ENCODE measurements at places on chromosomes 5 and 9.

DNA sequence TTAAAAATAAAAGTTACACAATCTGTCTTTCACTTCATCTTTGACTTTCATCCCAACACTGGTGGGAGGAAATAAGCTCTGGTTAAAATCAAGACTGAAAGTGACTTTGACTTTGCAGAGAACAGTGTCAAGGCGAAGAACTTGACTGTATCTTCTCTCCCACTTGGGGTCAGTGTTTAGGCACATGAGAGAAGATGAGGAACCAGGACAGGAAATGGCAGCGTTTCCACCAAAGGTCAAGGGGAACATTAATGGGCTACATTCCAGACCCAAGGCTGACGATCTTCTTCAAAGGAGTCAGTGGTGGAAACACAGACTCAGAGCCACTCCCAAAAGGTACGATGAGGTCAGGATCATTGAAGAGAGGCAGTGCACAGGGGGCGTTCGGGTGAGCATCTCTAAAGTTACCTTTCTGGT is 409.5 kb downstream of the ARHGEF28 start:
- DNase-seq: no peak

DNA sequence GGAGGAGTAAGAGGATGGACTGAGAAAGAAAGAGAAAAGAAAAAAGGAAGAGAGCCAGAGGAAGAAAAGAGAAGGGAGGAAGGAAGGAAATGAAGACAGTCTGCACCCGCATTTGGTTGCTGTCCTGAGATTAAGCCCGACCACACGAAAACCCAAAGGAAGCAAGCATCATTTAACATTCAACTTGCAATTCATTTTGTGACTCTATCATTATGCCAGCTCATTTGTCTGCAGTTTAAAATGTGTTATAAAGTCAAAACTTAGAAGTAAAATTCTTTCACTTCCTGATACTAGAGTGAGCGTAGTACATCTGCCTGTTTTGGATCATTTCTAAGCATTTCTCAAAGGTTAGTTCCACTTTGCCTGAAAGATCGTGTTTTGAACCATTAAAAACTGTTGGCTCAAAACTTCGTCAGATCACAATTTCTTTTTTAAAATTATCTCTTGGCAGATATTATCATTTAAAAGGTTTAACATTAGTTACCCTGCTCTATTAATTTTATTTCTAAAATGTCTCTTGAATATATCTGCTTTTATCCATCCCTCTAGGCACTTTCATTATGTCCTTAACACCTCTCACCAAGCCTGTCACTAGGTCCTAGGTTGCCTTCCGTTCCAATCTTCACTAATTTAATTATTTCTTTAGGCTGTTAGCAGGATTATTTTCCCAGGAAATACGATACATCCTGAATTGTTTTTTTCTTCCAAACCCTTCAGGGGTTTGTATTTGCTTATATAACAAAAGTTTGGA is 240.9 kb downstream of the TLE4 start:
- no peak for DNase-seq

- no peak for DNase-seq
These were observed 24.3 kb downstream of the FBXO38 start for GRCh38 chr5:148408092-148408491.

DNA sequence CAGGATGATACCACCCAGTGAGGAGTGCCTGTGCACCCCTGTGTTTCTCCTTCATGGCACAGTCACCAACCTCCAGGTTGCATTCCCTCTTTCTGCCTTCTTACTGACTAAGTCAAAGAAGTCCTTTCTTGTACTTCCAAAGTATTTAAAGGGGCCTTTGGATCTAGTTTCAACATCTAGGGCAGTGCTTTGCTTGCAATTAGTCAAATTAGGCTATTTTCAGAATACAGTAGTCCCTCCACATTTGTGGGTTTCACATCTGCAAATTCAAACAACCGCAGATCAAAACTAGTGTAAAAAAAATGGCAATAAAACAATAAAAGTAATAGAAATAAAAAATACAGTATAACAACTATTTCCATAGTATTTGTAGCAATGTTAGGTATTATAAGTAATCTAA is 333.9 kb upstream of the SEMA6A start:
- no peak for DNase-seq

DNA sequence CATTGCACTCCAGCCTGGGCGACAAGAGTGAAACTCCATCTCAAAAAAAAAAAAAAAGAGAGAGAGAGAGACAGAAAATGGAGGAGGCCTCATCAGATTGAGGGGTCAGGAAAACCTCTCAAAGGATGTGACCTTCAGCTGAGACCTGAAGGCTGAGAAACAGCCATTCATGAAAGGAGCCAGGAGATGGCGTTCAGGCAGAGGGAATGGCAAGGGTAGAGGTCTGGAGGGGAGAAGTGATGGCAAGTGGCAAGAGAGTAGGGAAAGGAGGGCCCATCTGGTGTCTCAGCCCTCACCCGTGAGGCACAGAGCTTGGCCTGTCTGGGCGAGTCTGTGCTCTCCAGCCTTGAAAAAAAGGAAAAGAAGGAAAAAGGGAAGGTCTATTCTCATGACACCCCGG is 17.0 kb downstream of the CAMK2A start:
- DNase-seq: peak; percentile 67

DNA sequence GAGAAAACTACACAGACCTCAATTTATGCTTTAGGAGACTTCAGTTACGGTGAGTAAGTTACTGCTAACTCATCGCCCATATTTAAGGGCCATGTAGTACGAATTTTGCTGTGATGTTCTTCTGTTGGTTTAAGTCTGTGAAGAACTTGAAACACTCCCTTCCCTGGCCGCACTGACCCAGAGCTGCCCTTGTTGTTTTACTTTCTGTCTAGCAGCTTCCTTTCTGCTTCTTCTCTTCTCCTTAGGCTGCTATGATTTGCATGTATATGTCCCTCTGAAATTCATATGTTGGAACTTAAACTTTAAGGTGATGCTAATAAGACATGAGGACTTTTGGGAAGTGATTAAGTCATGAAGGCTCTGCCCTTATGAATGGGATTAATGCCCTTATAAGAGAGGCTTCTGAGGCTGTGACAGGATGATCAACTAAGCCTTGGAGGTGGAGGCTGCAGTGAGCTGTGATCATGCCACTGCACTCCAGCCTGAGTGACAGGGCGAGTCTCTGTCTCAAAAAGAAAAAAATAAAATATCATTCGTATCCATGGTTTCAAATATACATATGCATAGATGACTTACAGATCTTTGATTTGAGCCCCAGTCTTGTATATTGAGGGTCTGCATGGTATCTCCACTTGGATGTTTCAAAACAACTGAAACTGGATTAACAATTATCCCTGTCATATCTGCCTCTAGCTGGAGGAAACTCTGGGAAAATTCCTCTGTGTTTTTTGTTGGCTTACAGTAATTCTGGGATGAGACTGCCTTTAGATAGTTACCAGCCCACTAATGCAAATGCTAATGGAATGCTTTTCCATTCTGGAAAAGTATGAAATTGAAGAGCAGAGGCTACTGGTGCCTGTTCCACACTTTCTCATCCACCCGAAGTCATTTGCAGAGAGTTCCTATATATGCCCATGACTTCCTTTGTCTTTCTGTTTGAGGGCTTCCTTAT is 263.4 kb upstream of the ACTBL2 start:
- DNase-seq: no peak

GRCh38 chr5:114789773-114790402 is 379.8 kb downstream of the TRIM36 start:
- DNase-seq: peak; percentile 30

DNA sequence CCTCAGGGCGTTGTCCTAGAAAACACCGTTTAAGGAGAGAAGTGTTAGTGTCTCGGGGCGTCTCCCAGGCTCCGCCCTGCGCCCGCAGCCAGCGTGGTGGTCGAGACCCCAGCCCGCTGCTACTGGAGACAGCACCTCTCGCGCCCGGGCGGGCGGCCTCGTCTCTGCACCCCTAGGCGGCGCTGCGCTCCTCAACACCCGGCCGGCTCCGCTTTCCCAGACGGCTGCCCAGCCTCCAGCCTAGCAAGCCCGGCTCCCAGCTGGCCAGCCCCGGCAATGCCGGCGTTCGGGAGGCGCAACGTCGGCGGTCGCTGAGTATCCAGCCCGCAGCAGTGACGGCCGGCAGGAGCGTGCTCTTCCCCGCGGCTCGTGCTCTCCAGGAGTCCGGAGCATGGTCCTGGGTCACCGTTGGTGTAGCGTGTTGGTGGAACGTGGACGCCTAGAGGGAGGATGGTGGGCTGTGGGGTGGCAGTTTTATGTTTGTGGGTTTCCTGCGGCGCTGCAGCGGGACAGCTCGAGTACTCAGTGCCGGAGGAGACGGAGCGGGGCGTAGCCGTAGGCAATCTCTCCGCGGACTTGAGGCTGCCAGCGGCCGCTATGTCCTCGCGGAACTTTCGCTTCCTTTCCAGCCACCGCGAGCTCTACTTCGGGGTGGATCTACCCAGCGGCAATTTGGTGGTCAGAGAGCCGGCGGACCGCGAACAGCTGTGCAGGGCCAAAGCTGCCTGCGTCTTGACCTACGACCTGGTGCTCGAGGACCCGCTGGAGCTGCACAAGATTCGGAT is 536 bp downstream of the PCDHAC1 start:
- DNase-seq: peak; percentile 95

GRCh38 chr9:130183133-130183762 is 11.0 kb downstream of the NCS1 start:
- DNase-seq: peak; percentile 72

GRCh38 chr9:14909961-14910805 is at the start of gene FREM1:
Gene FREM1 (minus strand): TSS chr9:14910428. CDS start chr9:14868977, 41,451 bp downstream.
- peak; percentile 58 for DNase-seq

- DNase-seq: no peak
These were observed 15.2 kb upstream of the SELENOP start for GRCh38 chr5:42826757-42827515.

GRCh38 chr9:126430124-126430523 is 103.5 kb downstream of the MVB12B start:
- DNase-seq: no peak

DNA sequence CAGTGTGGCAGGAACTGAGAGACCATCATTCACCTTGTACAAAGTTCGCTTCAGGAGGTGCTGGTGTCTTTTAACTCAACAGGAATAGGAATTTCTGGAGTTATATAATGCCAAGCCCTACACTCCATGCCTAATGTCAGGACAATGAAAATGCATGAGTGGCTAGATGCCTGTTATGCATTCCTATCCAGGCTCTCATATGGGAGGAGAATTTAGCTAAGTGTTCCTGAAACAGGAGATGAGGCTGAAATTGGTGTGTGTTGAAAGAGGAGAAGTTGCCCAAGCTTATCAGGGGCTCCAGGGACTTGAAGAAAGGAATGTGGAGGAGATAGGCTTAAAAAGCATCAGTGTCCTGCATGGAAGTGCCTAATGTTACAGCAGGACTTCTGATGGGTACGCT is 26.8 kb upstream of the PRUNE2 start:
- DNase-seq: no peak

DNA sequence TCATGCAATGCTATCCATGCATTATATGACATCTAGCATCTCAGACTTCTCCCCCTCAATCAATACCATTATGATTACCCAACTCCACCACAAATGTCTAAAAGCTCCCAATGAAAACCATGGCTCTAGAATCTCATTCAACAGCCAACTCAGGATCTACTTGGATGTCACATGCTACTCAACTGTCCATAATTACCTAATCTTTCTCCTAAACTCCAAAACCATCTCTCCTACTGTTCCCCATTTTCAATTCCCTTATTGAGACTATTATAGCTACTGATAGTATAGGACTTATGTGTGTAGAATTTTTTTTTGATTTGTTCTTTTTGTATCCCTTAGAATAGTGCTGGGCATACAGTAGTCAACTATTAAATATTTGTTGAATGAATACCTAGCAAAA is 8.2 kb upstream of the STRBP start:
- DNase-seq: no peak

- DNase-seq: no peak
These were observed 617.1 kb downstream of the PRELID2 start for GRCh38 chr5:145218019-145218418.

- no peak for DNase-seq
These were observed 83.3 kb downstream of the ARL15 start for GRCh38 chr5:54227109-54227508.

DNA sequence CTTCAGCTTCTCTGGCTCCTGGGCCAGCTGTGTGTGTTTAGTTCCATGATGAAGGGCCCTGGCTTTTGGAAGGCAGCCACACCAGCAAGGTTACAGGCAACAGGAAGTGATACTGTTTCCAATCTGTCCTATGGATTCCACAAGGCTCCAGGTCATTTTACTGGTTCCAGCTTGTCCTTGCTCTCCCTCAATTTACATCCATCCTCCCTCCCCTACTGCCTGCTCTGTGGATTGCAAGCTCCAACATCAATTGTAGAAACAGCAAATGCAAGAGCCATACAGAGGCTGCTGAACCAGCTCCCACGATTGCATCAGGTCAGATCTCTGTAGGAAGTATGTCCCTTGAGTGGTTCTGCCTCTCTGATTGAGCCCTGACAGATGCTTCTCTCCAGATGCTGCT is 409.8 kb downstream of the NTRK2 start:
- no peak for DNase-seq

DNA sequence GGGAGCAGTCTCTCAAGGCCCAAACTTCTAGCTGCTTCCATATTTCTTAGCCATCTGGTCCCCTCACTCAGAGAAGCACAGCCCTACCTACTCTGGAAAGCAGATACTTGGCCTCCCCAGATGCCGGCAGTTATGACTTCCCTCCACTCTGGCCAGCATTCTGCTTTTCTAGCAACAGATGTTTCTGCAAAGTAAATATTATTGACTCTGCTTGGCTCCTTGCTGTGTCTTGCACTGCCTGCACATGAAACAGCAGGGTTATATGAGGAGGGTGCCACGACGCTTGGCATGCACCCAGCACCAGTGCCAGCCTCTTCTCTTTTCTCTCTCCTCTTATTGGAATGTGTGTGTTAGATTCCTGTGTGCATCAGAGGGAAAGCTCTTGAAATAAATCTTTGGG is 99.7 kb downstream of the ARHGAP26 start:
- no peak for DNase-seq

All from SK-N-SH (cell line).